Cardiac septum (tissue), 1 donor: ENCODE measurements at places on chromosomes 11 and 22. TPM values are rescaled to one million over a fixed set of nuclear protein-coding genes. Genes with fewer than 3 reads are reported as not detected.

DNA sequence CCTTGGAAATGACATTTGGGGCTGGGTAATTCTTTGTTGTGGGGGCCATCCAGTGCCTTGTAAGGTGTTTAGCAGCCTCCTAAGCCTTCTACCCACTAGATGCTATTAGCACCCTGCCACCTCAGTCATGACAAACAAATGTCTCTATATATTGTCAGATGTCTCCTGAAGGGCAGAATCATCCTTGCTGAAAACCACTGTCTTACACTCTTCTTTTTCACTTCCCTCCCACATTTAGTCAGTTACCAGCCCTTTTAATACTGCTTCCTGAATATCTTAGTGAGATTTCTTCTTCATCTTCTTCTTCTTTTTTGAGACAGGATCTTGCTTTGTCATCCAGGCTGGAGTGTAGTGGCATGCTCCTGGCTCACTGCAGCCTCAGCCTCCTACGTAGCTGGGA is 33.1 kb downstream of the TNRC6B start:
- DNase-seq = no peak

DNA sequence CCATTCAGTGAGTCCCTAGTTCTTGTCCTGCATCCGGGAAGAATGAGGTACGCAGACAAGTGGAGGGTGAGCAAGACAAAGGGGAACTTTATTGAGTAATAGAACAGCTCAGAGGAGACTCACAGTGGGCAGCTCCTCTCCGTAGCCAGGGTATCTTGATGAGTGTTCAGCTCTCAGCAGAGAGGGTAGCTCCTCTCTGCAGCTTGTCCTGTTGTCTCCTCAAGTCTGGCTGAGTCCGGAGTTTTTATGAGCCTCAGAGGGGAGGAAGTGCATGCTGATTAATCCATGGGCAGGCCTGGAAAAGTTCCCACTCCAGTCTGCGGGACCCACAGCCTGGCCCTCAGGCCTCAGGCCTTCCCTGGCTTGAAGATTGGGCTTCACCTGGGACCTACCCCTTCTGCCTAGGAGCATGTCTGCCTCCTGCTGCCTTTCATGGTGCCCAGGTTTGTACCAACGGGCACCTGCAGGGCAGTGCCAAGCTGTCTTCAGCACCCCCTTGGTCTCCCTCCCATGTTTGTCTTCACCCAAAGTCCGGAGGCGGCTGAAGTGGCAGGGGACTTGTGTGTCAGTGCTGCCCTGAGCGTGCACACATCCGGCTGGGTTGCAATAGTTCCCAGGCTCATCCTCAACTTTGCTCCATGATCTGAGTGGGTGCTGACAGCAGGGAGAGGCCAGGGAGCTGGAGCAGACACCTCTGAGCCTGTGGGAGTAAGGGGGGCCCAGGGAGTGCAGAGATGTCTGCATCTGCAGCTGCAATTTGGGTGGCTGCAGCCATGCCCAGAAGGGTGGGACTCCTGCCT is 134.2 kb downstream of the LDLRAD3 start:
- DNase-seq = no peak

GRCh38 chr11:76030968-76031590 is 175.2 kb downstream of the WNT11 start:
- DNase-seq = no peak

GRCh38 chr11:122069707-122070360 is 46.2 kb downstream of the BLID start:
- DNase-seq = no peak

GRCh38 chr22:30254314-30254713 is 7.8 kb upstream of the LIF start:
- DNase-seq = no peak

GRCh38 chr22:39580006-39580441 is 9.5 kb downstream of the CACNA1I start:
- DNase-seq = no peak

DNA sequence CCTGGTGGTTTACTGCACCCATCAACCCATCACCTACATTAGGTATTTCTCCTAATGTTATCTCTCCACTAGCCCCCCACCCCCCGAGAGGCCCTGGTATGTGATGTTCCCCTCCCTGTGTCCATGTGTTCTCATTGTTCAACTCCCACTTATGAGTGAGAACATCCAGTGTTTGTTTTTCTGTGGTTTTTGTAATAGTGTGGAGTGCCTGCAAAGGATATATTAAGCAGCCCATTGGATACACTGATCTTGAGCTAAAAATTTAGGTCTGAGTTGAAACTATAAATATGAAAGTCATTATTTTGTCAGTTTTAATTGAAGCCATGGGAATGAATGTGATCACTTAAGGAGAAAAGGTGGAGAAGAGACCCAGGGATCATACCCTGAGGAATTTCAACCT is 23.0 kb downstream of the MRPL48 start:
- DNase-seq = no peak

DNA sequence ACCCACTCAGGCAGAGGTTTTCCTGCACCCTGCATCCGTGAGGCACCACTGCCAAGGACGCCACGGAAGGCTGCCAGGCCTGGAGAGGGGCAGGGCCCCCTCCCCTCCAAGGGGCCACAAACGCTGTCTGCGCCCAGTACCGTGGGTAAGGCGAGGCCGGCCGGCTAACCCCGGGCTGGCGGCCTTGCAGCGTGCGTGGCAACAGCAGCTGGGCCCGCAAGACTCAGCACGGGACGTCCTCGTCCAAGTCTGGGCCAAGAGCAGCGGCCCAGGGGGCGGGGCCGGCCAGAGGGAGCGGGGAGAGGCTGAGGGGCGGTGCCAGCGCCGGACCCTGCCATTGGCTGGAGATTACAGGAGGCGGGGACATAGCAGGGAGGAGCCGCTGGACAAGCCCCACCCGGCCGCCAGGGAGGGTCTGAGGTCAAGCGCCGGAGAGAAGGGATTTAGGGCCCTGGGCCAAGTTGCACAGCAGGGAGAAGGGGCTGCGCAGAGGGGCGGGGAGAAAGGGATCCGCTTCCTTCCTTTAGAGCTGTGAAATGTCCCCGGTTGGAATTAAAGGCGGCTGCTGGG is 16.0 kb downstream of the SLC43A1 start:
- DNase-seq = peak; percentile 99

DNA sequence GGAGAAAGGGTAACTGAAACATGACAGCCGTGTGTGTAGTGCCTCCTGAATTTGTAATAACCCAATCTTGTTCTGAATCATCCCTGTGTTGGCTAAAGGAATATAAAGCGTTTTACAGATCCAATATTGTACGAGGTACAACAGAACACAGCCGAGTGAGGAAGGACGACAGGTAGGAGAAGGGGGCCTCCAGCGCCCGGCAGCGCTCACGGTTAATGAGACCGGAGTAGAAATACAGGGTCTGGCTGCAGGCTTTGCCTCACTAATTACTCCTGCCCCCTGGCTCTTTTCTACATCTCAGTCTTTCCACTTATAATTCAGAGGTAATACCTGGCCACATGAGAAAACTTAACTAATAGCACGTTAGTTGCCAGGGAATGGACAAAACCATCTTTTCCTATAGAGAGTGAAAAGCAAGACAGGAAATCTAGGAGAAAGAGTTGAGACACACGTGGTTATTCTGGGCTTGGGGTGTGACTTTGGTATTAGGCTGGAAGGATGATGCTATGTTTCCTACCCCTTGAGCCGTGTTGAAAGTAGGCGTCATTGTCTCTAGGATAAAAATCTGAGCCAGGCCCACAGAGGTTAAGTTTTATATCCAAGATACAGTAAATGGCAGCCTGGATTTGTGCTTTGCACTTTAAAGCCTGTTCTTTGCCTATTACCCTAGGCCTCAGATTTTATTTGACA is 54.1 kb downstream of the GRIK4 start:
- peak; percentile 33 for DNase-seq

DNA sequence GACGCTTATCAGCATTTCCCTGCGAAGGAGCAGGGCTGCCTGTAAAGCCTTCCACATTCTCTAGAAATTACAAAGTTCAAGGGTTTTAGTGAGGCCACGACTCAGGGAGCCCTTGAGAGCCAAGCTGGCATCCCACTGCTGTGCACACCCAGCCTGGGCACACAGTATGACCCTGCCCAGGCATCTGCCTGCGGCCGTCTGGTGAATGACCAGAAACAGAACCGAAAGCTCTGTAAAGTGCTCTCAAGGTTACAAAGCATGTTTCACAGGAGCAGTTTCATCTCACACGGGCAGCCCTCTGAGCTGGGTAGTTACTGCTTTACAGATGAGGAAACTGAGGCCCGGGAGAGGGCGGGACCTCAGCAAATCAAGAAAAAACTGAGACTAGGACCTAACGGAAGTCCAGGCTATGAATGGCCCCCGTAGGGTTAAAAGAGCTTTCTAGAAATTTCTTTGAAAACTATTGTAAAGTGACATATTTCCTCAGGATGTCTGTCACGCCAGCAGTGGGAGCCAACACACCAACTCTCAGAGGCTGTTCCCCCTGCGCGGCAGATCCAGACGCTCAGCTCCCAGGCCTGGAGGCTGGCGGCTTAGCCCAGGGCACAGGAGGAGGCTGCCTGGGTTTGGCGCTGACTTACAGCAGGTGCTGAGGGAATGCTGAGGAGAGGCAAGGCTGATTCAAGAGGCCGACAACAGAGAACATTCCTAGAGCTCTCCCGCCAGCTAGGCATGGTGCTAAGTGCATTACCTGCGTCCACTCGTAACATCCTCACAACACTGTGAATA is 7.7 kb upstream of the TCF20 start:
- no peak for DNase-seq

GRCh38 chr11:16001899-16002426 is 354.4 kb downstream of the SOX6 start:
- DNase-seq = no peak

DNA sequence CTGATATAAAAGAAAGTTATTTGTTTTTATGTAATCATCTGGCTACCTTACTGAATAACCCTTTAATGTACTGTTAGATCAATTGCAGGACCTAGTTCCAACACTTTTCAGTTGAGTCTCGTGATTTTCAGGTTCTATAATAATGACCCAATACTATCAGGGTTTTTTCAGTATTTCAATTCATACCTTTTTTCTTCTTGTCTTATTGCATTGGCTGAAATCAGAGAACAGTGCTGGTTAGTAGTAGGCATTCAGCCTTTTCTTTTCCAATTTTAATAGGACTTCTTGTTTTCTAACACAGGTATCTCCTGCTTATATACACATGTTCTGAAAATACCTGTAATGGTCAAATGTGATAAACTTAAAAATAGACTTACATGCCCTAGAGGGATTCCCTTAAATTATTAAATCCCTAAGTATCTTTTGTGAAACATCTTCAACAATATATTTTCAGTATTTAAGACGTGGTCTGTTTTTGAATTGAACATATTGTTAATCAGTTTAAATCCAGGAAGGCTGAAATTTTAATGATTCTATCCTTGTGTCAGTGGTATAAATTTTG is 13.6 kb downstream of the ZC3H12C start:
- no peak for DNase-seq

- DNase-seq = no peak
Observed at GRCh38 chr11:68843052-68843561, 1.4 kb upstream of the CPT1A start.

DNA sequence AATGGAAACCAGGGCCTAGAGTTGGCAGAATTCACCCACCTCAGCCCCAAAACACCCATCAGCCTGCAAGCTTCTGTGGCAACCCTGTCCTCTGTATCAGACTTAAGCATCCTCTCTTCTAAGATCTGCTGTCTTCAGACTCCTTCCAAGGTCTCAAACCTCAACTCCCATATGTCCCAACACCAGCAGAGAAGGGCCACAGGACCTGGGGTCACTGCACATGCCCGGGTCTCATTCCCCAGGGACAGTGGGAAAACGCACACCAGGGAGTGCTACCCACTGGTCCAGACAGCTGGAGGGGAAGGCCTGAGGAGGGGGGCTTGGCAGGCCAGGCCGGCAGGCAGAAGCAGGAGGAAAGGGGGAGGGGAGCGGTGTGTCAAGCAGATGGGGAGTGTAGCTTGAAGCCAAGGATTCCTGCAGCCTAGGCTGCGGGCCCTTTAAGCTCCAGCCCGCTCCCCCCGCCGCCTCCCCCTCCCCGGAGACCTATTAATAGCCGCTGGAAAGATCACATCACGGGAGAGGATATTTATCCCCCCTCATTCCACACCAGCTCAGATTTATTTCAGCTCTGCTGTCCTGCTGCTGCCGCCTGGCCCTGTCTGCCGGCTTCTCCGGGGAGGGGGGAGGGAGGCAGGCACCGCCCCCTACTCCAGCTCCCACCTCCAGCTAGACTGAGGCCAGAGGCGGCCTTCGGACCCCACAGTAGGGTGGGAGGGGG is 16.7 kb downstream of the BCL9L start:
- no peak for DNase-seq

DNA sequence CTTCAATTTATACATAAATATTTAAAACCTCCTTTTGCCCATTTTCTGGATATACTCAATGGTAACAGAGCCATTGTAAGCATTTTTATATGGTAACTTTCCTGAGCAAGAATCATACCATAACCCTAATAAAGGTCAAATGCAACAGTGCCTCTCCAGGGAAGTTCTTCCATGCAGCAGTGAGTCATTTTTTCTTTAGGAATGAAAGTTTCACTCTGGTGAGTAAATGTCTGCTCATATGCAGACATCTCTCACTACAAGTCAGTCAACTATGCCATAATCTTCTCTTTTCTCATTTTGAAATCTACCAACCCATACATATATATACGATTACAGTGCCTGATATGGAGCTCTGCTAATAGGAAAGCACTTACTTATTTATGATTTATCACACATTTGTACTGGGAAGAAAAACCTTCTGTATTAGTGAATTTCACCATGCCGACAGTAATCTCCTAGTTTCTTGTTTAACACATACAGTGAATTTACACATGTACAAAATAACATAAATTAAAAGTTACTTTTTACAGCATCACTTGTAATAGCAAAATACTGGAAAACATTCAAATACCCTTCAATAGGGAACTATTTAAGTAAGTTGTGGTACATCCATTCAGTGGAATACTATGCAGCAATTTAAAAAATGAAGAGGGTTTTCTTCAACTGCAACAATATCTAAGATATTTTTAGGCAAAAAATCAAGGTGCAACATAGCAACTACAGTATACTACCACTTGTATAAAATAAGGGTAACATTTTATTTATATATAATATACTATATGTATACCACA is 16.0 kb downstream of the STK33 start:
- DNase-seq = no peak

DNA sequence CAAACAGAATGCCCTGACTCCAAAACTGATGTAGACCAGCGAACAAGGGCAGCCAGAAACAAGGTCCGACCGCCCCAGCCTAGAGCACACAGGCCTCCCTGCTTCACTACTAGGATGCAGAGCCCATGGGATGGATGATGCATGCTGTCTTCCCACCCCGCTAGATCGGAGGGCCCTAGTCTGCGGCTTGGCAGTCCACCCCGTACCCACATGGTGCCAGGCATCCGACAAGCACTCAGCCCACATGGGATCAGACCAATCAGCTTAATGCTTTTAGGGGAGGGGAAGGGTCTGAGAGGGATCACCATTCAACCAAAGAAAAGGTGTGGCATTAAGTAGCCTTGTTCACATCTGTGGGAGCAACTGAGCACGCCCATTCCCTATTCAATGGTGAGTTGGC is 30.6 kb downstream of the PISD start:
- no peak for DNase-seq

The SAA4 gene
- not detected for total RNA-seq

The GDPD4 gene
- total RNA-seq = not detected

The ANO3 gene
- not detected for total RNA-seq

The SPDYC gene
- total RNA-seq = not detected

The FAM180B gene
- total RNA-seq = not detected

The HORMAD2 gene
- total RNA-seq = 0.16 TPM

The OR10A2 gene
- total RNA-seq = not detected
